ENCODE measurements at places on chromosomes 6 and 20. TPM values are rescaled to one million over a fixed set of nuclear protein-coding genes. Genes with fewer than 3 reads are reported as not detected.

The LINC00237 gene
- total RNA-seq = not detected

The MDFI gene
- total RNA-seq = 24.4 TPM

The GPSM3 gene
- 8.1 TPM for total RNA-seq

The MTFR2 gene
- total RNA-seq = not detected

All from ovary (tissue), 10 donors.